ENCODE measurements at places on chromosomes 6 and 20. TPM values are rescaled to one million over a fixed set of nuclear protein-coding genes. Genes with fewer than 3 reads are reported as not detected.

GRCh38 chr6:29552512-29553051 lies 7.0 kb downstream of the UBD start:
- DNase-seq: peak; percentile 81
- H3K27ac ChIP-seq: no peak overlapping the region
- H3K36me3 ChIP-seq: no peaks in the 10 kb centered on the region

GRCh38 chr20:18989736-18990474 lies 176.3 kb downstream of the SCP2D1 start:
- H3K27ac ChIP-seq: no peak overlapping the region
- H3K36me3 ChIP-seq: no peaks in the 10 kb centered on the region
- H3K4me1 ChIP-seq: no peaks in the 10 kb centered on the region

DNA sequence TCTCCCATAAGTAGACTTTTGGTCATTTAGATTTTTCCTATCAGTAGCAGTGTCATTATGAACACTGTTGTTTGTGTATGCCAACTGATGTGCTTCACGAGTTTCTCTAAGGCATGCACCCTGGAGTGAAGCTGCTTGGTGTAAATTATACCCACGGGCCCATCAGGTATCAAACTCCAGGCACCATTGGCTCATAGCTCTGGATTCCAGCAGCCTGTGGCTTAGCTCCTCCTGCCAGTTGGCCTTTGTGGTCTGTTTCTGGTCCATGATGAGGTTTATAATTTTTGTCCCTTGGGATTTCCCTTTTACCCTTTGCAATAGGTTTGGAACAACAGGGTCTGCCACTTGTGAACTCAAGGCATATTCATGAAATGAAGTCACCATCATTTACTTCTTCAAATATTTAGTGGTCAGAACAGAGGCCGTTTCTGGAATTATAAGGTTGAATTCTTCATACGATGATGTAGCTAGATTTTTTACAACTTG lies 350.5 kb downstream of the PRL start:
- no peak overlapping the region for H3K4me3 ChIP-seq
- no peaks in the 10 kb centered on the region for H3K36me3 ChIP-seq
- no peak for DNase-seq
- H3K27me3 ChIP-seq: no peaks in the 10 kb centered on the region
- no peak overlapping the region for H3K27ac ChIP-seq

GRCh38 chr6:1644516-1645060 lies 34.9 kb downstream of the FOXC1 start:
- H3K4me1 ChIP-seq: no peaks in the 10 kb centered on the region
- H3K36me3 ChIP-seq: no peaks in the 10 kb centered on the region
- no peak for DNase-seq
- H3K4me3 ChIP-seq: no peak overlapping the region
- H3K27ac ChIP-seq: no peak overlapping the region

DNA sequence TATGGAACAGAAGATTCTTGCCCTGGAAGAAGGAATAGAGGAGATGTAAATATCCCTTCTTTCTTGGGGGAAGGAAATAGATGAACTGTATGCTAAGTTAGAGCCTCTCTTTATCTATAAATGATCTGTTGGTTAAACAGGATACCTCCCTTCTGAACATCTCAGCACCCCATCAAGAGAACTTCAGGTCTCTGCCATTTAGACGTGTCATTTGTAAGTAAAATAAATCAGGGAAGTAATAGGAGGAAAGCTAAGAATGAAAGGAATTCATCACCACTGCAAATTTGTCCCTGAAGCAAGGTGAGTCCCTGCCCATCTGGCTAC lies 42.5 kb upstream of the TNFAIP3 start:
- no peak for DNase-seq
- H3K36me3 ChIP-seq: no peaks in the 10 kb centered on the region
- H3K27me3 ChIP-seq: no peaks in the 10 kb centered on the region
- peak overlapping the region; percentile 60 for H3K27ac ChIP-seq

DNA sequence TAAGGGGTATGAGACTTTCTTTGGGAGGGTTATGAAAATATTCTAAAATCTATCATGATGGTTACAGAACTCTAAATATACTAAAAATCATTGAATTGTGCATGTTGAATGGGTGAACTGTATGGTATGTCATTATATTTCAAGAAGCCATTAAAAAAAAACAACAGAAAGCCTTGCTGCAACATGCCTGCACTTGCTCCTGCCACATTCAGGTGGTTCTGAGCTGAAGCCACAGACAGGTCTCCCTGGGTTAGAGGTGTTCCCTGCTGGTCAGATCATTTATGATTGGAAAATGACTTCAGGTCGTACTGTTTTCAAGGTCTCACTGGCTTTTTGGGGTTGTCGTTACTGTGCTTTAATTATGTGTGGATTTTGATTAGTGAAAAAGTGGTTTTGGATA lies 13.3 kb downstream of the GMPR start:
- no peak overlapping the region for H3K27ac ChIP-seq
- no peaks in the 10 kb centered on the region for H3K4me1 ChIP-seq
- H3K4me3 ChIP-seq: no peak overlapping the region
- H3K36me3 ChIP-seq: no peaks in the 10 kb centered on the region
- no peak for DNase-seq
- no peaks in the 10 kb centered on the region for H3K27me3 ChIP-seq

Gene PPP1R3G
- polyA plus RNA-seq: 0.99 TPM
